ENCODE measurements at places on chromosomes 4 and X. TPM values are rescaled to one million over a fixed set of nuclear protein-coding genes. Genes with fewer than 3 reads are reported as not detected.

- no peak for DNase-seq
Measured at GRCh38 chr4:71473541-71474240, 134.9 kb downstream of the SLC4A4 start.

- DNase-seq: no peak
Measured at GRCh38 chr4:174172274-174172673, 111.2 kb downstream of the FBXO8 start.

The ADH6 gene
- total RNA-seq: 2.6 TPM

The TMSB15C gene
- total RNA-seq: 0.55 TPM

All from transverse colon (tissue), 4 donors.